NCI-H187 (cell line): ENCODE measurements at places on chromosomes 12 and 14.

DNA sequence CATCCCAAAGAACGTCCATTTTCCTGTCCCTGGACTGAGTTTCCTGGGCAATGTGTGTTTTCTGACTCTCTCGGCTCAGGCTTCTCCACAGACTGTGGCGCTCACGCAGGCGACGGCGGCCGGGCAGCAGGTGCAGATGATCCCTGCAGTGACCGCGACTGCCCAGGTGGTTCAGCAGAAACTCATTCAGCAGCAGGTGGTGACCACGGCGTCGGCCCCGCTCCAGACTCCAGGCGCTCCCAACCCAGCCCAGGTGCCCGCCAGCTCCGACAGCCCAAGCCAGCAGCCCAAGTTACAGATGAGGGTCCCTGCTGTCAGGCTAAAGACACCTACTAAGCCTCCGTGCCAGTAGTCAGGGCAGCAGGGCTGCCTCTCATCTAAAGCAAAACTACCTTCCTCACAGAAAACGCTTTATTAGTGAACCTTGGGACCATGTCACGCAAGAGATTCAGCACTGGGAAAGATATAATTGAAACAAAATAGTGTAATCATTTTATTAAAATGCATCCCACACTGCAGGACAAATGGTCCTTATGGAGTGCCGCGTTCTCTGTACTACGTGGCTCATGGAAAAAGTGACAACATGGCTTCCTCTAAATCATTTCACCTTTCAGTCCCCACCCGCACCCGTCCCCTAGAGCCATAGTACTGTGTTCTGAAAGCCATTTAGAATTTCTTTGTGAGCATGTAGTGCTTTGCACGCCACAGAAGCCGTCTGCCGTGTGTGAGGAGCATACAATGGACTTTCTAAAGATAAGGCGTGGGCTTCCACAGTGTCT, 66.6 kb downstream of the DDX51 start:
- DNase-seq, result no peak

DNA sequence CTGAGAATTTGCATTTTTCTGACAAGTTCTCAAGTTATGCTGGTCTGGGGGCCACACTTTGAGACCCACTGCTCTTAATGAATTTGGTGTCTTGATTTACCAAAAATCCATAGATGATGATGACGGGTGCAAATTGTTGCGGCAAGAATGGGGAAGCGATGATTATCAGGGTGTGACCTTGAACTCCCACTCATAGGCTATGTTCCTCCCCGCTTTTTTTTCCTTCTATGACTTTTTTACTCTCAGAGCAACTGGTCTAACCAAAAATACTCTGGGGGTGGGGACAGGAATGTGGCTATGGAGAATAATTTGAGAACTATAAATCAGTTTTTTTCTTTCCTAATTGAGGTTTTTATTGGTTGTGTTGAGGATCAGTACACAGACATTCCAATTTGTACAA, 83.6 kb downstream of the PPFIBP1 start:
- DNase-seq, result no peak

DNA sequence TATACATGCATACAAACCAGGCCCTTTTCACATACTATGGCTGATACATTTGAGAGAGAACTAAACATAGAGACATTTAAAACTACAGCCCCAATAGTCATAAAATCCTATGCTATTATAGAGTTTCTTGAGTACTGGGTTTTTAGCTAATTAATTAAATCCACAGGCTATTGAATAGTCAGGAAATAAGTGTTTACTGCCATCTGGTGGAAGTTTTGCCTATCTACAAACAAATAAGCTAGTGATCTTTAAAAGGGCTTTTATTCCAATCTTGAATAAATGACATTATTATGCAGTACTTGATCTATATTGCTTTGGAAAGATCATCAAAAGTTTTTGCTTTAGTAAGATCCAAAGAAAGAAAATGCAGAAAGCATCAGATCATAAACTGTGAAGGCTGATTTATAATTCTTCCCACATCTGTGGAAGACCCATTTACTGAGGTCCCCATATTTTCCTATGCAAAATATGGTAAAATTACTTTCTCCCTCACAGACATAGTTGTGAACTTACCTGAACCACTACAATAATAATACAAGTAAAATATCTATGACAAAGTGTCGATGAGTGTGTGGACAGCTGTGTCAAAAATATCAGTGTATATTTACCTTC, 131.3 kb downstream of the ITPR2 start:
- DNase-seq, result no peak

GRCh38 chr14:74202113-74202512, 37.1 kb upstream of the VSX2 start:
- DNase-seq, result no peak

GRCh38 chr12:43337571-43338444, 214.2 kb downstream of the ADAMTS20 start:
- no peak for DNase-seq

GRCh38 chr12:62731055-62731820, 203.7 kb downstream of the PPM1H start:
- no peak for DNase-seq

DNA sequence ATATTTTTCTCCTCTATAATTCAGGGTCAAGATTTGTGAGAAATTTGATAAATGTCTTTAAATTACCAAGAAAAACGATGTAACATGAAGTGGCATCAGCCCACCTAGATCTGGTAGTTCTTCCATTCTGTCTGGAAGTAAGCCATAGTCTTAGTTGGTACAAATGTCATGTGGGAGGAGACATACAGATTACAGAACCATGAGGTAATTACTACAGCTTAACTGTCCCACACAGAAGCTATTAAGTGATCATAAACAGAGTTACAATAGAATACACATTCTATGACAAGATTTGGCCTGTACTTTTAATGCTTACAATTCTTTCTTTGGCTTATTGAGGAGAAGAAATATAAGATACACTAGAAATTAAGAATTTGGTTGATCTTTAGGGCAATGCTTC, 13.7 kb upstream of the SIX1 start:
- no peak for DNase-seq

GRCh38 chr12:19575337-19576243, 136.3 kb downstream of the AEBP2 start:
- DNase-seq, result peak; percentile 20

DNA sequence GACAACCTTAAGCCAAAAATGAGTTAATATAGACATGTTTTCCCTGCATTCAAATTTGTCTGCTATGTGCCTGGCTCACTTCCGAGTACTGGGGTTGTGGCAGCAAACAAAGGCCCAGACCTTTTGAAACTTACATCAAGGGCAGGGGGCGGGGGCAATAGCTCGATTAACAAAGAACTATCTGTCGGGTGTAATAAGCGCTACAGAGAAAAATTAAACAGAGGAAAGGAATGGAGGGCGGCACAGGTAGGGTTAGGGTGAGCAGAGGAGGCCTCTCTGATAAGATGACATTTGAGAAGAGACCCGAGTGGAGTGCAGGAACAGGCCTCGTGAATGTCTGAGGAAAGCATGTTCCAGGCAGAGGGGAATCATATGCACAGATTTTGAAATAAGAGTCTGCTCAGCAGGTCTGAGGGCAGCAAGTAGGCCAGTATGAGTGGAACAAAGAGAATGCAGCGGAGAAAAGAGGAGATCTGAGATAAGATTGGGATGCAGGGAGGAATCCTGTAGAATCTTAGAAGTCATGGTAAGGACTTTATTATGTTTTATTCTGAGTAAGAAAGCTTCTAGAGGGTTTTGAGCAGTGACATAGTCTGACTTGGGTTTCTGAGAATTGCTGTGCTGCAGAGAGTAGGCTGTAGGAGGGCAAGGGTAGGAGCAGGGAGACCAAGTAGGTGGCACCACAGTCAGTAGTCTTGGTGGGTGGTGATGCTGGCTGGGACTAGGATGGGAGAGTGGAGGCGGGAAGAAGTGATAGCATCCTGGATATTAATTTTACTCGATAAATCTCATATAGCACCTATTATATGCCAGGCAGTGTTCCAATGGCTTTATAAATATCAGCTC, 52.6 kb downstream of the BICDL1 start:
- DNase-seq, result no peak

GRCh38 chr12:44628180-44628579, 247.9 kb downstream of the NELL2 start:
- no peak for DNase-seq
